Cerebellar cortex (tissue), 1 donor: ENCODE measurements at places on chromosomes 2 and 18.

- DNase-seq, result no peak
These were observed 14.4 kb upstream of the CCL20 start for GRCh38 chr2:227799202-227799601.

GRCh38 chr18:6591491-6591890 lies 138.0 kb upstream of the ARHGAP28 start:
- no peak for DNase-seq

DNA sequence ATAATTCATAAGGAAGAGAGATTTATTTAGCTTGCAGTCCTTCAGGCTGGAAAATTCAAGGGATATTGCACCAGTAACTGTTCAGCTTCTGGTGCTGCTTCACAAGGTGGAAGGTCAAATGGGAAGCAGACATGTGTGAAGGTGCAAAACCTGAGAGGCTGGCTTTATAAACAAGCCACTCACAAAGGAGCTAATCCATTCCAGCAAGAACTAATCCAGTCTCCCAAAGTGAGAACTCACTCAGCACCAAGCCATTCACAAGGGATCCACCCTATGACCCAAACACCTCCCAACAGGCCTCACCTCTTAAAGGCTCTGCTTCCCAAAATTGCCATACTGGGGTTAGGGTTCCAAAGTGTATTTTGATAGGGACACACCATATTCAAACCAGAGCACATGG lies 1018.4 kb upstream of the ACVR2A start:
- no peak for DNase-seq

- DNase-seq, result no peak
These were observed 87.6 kb downstream of the THADA start for GRCh38 chr2:43508209-43508608.

- DNase-seq, result no peak
These were observed 113.2 kb downstream of the SH3BP4 start for GRCh38 chr2:235064976-235065375.

- DNase-seq, result no peak
These were observed 292 bp downstream of the GMPPA start for GRCh38 chr2:219499058-219499307.

DNA sequence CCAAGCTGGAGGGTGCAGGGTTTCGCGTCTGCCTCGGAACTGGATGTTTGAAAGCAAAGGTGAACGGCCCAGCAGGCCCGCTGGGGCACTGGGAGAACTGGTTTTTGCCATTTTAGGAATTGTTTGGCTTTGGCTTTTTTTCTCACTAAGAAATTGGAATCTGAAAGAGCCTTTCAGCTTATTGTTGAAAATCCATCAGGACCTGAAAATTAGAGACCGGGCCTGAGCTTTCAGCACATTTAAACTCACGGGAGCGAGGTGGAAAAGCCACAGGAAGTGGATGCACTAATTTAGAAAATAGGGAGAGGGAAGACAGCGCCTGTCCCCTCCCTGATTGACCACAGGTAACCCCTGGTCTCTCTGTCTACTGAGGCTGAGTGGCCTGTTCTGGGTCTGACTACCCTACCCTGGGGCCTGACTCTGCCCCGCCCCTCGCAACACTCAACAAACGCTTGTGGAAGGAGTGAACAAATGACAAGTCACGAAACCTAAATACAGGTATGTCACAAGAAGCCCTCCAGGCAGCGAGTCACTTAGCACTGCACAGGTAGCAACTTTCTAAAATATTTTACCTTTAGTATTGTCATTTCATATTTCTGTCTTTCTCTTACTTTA lies 100.3 kb upstream of the MBOAT2 start:
- DNase-seq, result peak; percentile 13

DNA sequence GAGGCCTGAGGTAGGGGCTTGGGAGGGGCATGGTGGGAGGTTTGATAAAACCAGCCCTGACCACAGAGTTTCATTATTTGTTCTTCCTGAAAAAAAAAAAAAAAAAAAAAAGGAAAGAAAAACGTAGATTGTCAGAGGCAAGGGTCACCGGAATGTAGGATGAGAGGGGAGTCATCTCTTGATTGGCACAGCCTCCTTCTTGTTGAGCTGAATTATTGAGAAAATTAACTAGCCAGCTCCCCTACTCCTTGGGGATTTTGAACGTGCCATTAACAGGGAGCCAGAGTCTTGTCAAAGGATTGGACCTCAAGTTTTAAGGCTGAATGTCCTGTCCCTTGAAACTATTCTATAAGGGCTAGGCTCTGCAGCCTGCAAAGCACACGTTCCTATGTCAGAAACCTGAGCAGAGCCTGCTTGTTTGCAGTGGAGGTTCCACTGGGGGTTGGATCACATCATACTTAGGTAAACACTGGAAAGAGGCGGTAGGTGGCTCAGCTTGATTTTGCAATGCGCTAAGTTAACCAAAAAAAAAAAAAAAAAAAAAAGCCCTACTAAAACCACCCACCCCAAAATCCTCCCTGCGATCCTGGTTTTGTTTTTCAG lies 2.3 kb downstream of the INHBB start:
- DNase-seq, result no peak

DNA sequence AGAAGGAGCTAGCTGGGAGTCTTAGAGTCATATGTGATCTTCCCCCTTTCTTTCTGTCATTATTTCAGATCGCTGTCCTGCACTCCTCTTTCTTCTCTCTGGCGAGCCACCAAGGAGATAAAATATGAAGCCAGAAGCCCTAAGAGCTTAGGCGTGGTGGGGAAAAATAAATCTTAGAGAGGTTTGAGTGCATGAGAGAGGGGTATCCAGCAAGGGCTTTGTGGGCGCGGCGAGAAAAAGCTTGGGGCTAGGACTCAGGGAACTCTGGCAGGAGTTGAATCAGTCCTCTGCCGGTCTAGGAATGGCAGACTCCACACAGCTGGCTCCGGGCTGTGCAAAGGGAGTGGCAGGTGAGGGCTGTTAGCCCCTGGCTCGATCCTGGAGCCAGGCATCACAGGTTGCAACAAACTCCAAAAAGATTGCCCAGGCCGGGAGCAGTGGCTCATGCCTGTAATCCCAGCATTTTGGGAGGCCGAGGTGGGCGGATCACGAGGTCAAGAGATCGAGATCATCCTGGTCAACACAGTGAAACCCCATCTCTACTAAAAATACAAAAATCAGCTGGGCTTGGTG lies 20.1 kb upstream of the IGFBP5 start:
- DNase-seq, result no peak

DNA sequence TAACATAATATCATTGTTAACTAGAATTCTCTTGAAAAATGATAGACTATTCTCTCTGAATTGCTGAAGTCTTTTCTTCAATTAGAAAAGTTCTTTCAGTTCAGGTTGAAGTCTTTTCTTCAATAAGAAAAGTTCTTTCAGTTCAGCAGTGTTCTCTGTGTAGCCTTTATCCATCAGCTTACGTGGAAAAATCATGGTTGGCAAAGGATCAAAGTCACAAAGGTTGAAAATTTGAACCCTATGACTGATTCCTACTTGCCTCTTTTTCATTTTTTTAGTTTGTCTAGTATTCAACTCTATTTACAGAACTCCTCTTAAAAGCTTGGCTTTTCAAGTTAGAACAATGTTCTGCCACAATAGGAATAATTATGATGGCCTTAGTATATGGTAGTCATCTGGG lies 25.8 kb downstream of the CAVIN2 start:
- DNase-seq, result no peak

- DNase-seq, result no peak
These were observed 90.8 kb upstream of the MGAT4A start for GRCh38 chr2:98821629-98822135.

DNA sequence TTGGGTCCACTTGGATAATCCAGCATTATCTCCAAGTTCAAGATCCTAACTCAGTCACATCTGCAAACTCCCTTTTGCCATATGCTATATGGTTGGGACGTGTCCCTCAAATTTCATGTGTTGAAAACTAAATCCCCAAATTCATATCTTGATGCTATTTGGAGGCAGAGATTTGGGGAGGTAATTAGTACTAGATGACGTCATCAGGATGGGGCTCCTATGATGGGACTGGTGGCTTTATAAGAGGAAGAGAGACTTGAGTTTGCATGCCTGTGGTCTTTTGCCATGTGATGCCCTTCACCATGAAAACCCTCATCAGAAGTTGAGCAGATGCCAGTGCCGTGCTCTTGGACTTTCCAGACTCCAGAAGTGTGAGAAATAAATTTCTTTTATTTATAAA lies 16.8 kb upstream of the SMAD4 start:
- DNase-seq, result no peak

DNA sequence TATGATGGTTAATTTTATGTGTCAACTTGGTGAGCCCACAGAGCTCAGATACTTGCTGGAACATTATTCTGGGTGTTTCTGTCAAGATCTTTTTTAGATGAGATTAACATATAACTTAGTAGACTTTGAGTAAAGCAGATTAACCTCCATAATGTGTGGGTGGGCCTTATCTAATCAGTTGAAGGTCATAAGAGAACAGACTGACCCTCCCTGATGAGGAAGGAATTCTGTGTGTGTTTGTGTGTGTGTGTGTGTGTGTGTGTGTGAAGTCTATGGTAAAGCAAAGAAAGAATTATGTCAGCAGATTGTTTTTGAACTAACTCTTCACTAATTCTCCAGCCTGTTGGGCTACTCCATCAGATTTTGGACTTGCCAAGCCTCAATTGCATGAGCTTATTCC lies 232.2 kb upstream of the MEX3C start:
- DNase-seq, result no peak

DNA sequence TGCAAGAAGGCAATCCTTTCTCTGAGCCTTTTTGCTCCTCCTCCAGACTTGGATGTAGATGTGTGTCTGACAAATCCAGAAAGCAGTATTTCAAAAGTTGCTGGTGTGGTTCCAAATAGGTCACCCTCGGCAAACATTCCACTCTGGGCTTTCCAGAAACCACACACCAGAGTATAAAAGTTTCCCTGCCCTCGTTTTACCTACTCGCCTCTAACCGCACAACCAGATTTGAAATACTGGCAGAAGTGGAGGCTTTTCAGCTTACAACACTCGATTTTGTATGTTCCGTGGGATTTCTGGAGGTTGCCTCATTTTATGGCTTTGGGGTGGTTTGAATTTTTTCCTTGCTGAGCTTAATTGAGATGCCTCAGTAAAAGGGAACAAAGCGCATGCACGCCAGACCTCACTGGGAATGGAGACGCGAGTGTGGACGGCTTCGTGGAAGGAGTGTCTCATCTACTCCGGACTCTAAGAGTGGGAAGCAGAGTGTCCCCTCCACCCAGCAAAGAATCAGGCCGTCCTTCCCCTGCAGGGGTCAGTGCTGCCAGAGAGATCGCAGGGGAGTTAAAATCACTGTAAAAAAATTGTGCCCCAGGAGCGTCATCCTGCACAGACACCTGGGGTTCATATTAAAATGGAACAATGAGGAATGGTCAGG lies 44.0 kb upstream of the RPL31 start:
- DNase-seq, result peak; percentile 43

- DNase-seq, result peak; percentile 23
These were observed 137.5 kb downstream of the TPO start for GRCh38 chr2:1550658-1551316.
